ENCODE measurements at places on chromosomes 12 and 14. TPM values are rescaled to one million over a fixed set of nuclear protein-coding genes. Genes with fewer than 3 reads are reported as not detected.

PRB2 gene
- polyA plus RNA-seq: not detected

CAPZA3 gene
- not detected for polyA plus RNA-seq

HOXC10 gene
- polyA plus RNA-seq: not detected

DPPA3 gene
- polyA plus RNA-seq: not detected

TOMM20L gene
- polyA plus RNA-seq: not detected

KRT86 gene
- polyA plus RNA-seq: not detected
